ENCODE measurements at places on chromosomes 2 and 18.

- DNase-seq: no peak
These were observed 36.4 kb downstream of the STK39 start for GRCh38 chr2:168210895-168211570.

- DNase-seq: no peak
These were observed 31.1 kb upstream of the PPP1R1C start for GRCh38 chr2:181954538-181954883.

DNA sequence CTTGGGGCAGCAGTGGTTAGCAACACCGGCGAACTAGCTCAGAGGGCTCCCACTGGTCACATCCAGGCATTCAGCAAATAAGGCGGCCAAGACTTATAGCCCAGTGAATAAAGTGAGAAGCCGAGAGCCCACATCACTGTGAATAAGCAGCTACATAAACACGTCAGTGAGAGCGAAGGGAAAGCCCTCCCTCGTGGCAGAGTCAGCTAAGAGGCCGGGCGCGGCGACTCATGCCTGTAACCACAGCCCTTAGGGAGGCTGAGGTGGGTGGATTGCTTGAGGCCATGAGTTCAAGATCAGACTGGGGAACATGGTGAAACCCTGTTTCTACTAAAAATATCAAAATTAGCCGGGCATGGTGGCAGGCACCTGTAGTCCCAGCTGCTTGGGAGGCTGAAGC is 5.2 kb downstream of the D2HGDH start:
- DNase-seq: no peak

GRCh38 chr2:185734658-185735057 is 3.9 kb upstream of the FSIP2 start:
- DNase-seq: no peak

DNA sequence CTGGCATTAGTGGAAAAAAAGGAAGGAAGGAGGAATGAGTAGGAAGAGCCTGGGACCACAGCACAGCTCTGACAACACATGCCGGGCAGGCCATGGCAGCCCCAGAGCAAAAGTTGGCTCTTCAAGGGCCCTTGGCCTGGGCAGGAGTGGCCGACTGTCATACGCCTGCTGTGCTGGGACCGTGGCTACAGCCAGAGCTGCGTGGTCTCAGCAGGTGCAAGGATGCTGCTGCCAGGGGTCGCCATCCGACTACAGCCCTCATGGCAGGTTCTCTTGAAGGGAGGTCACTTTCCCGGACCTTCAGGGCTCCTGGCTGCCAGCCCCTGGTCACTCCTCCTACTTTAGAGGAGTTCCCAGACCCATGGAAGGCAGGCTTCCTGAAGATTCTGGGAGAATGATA is 109.9 kb downstream of the ARL4C start:
- no peak for DNase-seq

Data from NCI-H1105 (cell line).